ENCODE measurements at places on chromosomes 12 and 14. TPM values are rescaled to one million over a fixed set of nuclear protein-coding genes. Genes with fewer than 3 reads are reported as not detected.

Gene CEBPE
- 2.5 TPM for total RNA-seq

Gene GPATCH2L
- 24.4 TPM for total RNA-seq

Gene KRT80
- 0.14 TPM for total RNA-seq

Gene FKBP4
- total RNA-seq, result 50.5 TPM

Gene RASSF8
- total RNA-seq, result 6.4 TPM

Gene PSMA6
- 550 TPM for total RNA-seq

Gene PDZRN4
- total RNA-seq, result 0.14 TPM

Gene RFX4
- total RNA-seq, result 0.05 TPM

Data from thymus (tissue), 14 donors.